ENCODE measurements at places on chromosomes 13 and 19. TPM values are rescaled to one million over a fixed set of nuclear protein-coding genes. Genes with fewer than 3 reads are reported as not detected.

SULT2B1 gene
- total RNA-seq, result 1.3 TPM

KLK5 gene
- total RNA-seq, result 0.66 TPM

C19orf18 gene
- not detected for total RNA-seq

PRX gene
- 4.3 TPM for total RNA-seq

ZNF541 gene
- 0.42 TPM for total RNA-seq

FGF21 gene
- not detected for total RNA-seq

FOXA3 gene
- 15.1 TPM for total RNA-seq

C1QTNF9B gene
- total RNA-seq, result 0.28 TPM

ZNF320 gene
- total RNA-seq, result 20.6 TPM

TMIGD2 gene
- total RNA-seq, result 0.76 TPM

ANKRD27 gene
- 48.7 TPM for total RNA-seq

ICAM4 gene
- total RNA-seq, result 1.0 TPM

PSPN gene
- total RNA-seq, result 0.93 TPM

ZNF20 gene
- total RNA-seq, result 7.5 TPM

ZFP28 gene
- total RNA-seq, result 5.0 TPM

CYP4F11 gene
- not detected for total RNA-seq

NCR1 gene
- total RNA-seq, result 0.78 TPM

RASAL3 gene
- 1.9 TPM for total RNA-seq
